Activated CD4-positive, alpha-beta T cell treated with anti-CD3 and anti-CD28 coated beads, Interleukin-2, amount 10 ng/mL, durations not matched to agents 24 days and 14 days (primary cell): ENCODE measurements at places on chromosomes 6 and 20.

GRCh38 chr6:17311595-17312311, 30.6 kb downstream of the RBM24 start:
- no peak for DNase-seq

- DNase-seq, result no peak
Observed at GRCh38 chr6:154782193-154782592, 49.0 kb downstream of the SCAF8 start.

- peak; percentile 41 for DNase-seq
Observed at GRCh38 chr20:20635006-20635405, 77.4 kb downstream of the RALGAPA2 start.

DNA sequence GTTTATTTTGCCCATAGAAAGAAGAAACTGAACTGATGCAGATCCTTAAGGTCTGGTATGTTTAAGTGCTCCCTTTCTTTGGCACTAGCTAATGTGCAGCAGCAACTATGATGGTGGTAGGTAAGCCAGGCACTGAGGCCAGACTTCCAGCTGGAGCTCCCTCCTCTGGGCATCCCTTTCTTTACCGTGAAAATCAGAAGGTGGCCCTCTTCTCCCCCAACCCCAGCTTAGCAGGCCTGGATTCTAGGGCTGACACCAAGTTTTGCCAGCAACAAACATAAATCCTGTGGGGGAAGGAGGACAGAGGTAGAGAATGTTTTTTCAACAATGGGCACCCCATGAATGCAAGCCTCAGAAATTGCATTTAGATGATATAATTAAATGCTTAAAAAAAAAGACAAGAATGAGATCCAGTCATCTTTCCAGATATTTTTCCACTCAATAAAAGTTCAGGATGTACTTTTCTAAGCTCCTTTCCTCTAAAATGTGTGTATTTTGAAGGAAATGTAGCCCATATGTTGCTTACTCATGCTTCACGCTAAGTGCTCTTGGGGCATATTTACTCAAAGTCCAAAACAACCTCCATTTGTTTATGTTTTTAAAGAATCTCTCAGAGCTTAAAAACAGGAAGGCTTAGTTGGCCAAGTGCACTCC, 123.9 kb upstream of the NXT1 start:
- no peak for DNase-seq

GRCh38 chr6:7649037-7649810, 59.2 kb downstream of the SNRNP48 start:
- DNase-seq, result no peak

- DNase-seq, result no peak
Observed at GRCh38 chr20:54115172-54115854, 44.9 kb upstream of the BCAS1 start.

DNA sequence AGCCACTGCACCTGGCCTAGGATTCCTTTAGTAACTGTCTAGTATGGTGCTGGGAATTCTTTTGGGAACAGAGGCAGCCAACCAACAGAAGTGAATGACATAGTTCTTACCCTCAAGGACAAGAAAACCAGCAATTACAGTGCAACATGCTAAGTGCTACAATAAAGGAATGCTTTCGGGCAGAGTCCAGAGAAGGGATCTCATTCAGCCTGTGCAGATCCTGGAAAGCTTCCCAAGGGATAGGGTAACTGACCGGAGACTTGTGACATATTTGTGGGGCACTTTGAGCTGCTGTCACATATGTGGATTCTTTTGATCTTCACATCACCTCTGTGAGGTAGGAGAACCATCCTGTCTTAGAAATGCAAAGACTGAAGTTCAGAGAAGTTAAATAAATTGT, 46.8 kb downstream of the C6orf15 start:
- DNase-seq, result no peak

GRCh38 chr20:43318755-43319297, 129.1 kb upstream of the PTPRT start:
- no peak for DNase-seq

- DNase-seq, result no peak
Observed at GRCh38 chr20:17868151-17868550, 100.4 kb downstream of the SNX5 start.

DNA sequence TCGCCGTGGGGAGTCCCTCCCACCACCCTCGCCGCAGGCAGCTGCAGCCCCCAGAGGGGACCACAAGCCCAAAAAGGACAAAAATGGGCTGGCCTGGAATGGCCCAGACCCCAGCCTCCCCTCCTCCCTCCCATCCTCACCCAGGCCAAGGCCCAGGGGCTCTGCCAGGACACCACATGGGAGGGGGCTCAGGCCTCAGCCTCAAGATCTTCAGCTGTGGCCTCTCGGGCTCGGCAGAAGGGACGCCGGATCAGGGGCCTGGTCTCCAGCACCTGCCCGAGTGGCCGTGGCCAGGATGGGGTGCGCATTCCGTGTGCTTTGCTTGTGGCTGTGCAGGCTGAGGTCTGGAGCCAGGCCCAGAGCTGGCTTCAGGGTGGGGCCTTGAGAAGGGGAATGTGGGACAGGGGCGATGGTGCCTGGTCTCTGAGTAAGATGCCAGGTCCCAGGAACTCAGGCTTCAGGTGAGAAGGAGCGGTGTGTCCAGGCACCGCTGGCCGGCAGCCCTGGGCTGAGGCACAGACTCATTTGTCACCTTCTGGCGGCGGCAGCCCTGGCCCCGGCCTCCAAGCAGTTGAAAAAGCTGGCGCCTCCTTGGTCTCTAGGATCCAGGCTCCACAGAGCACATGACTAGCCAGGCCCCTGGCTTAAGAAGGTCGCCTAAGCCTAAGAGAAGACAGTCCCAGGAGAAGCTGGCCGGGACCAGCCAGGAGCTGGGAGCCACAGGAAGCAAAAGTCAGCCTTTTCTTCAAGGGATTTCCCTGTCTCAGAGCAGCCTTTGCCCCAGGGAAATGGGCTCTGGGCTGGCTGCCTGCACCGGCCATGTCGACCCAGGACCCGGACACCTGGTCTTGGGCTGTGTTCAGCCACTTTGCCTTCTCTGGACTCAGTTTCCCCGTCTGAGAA, 35.2 kb upstream of the MRGBP start:
- no peak for DNase-seq

DNA sequence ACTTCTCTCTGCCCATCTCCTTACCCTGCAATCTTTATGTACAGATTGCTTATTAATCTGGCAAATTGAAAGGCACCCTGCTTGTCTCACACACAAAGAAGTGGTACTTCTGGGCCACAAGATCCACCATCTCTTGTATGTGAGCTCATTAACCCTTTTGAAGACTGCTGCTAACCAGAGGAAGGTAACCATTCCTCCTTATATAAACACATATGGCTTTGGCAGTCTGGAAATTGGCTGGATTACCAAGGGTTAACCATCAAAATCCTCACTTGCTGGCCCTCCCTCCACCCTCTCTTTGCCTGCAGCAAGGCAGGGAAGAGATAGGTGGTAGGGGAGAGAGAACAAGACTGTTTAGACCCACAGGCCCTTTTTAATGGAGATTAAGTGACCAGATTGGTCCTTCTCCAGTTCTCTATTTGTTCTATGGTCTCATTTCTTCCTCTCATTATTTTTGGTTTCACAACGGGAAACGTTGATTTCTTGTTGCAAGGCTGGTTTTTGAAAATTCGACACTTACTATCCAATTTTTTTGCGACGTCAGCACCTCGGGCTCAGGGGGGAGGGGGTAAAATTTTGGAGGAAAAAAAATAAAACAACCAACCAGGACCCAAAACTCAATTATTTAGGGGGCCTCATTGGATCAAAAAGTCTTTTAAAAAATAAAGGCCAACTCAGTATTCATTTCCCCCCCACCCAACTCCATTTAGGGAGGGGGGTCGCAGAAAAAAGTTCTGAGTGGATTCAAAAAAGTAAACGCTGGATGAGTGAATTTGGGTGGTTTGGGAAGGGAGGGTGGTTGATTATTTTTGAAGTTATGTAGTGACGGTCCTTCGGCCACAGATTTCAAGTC, 859 bp downstream of the PPP1R10 start:
- peak; percentile 80 for DNase-seq

DNA sequence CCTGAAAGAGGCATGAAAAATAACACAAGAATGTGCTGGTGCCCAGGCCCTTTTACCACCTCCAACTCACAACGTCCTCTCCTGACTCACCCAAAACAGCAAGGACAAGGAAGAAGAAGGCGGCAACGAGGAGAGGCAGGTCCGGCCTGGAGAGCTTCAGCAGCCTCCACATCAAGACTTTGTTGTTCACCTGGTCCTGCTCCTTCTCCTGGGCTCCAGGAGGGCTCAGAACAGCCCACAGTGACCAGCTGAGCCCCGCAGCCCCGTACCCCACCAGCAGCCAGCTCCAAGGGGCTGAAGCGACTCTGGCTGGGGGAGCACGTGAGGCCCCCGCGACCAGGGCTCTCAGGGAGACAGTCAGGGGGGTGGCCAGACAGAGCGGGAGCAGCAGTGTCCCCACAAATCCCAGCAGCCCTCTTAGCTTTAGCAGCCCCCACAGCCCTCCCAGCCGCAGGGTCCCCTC, 857 bp downstream of the TAP2 start:
- DNase-seq, result peak; percentile 61

- no peak for DNase-seq
Observed at GRCh38 chr6:150528648-150529285, 70.9 kb upstream of the PLEKHG1 start.

GRCh38 chr6:108752733-108753590, 95.3 kb upstream of the ARMC2 start:
- no peak for DNase-seq

GRCh38 chr6:7267466-7268091, 45.4 kb downstream of the SSR1 start:
- DNase-seq, result no peak

DNA sequence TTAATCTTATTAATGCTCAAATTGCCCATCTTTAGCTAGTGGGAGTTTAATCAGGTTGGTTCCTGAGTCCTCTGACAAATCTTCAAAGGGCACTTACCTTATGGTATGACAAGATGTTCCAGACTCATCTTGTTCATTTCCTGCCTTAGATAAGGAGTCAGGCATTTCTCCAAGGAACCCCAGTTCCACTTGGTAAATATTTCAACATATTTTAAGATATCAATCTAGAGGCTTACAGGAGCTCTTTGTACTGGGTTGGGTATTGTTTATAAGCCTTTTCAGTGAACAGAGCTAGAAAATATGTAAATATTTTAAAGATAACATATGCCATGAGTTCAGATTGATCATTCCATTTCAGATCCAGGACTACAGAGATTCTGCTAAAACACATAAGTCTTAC, 159.8 kb downstream of the RCAN2 start:
- DNase-seq, result no peak

DNA sequence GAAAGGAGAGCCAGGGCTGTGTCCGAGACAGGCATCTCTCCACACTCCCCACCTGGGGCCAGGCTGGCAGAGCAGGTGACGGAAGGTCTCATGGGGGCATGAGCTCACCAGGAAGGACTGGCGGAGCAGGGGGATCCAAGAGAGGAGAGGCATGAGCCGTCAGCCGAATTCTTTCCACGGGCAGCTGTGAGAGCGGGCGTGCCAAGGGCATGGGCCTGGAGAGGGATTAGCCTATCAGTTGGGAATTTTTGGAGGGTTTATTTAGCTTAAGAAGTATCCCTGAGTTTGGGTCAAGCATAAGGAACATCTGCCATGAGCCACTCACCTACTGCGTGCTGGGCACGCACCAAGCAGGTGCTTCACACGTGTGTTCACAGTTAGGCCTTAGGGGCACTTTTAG, 60.2 kb upstream of the ZNFX1 start:
- DNase-seq, result no peak

DNA sequence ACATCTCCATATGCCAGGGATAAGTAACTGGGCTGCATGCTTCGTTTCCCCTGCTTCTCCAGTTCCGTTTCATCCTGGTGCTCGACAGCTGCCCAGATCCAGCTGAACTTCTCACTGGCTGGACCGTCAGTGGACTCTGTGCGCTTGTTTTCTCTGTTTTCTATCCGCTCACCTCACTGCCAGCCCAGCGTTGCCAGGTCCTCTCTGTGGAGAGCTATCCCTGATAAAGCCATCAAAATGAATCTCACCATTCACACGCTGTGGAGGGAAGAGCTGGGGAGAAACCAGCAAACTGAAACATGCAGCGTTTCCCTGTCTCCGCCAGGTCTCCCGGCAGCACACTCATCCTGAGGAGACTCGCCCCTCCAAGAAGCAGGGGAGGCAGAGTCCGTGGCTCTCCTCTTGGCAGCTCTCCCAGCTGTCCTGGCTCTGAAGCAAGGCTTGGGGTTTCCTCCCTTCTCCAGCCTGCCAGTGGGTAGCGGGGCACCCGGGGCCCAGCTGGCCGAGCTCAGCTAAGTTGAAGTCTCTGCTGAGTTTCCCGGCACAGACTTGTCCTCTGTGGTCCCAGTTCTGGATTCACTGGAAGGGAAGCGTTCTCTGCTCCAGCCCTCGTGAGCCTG, 160.9 kb downstream of the DTNBP1 start:
- no peak for DNase-seq

GRCh38 chr20:49270177-49270576, 7.7 kb downstream of the ZNFX1 start:
- no peak for DNase-seq

DNA sequence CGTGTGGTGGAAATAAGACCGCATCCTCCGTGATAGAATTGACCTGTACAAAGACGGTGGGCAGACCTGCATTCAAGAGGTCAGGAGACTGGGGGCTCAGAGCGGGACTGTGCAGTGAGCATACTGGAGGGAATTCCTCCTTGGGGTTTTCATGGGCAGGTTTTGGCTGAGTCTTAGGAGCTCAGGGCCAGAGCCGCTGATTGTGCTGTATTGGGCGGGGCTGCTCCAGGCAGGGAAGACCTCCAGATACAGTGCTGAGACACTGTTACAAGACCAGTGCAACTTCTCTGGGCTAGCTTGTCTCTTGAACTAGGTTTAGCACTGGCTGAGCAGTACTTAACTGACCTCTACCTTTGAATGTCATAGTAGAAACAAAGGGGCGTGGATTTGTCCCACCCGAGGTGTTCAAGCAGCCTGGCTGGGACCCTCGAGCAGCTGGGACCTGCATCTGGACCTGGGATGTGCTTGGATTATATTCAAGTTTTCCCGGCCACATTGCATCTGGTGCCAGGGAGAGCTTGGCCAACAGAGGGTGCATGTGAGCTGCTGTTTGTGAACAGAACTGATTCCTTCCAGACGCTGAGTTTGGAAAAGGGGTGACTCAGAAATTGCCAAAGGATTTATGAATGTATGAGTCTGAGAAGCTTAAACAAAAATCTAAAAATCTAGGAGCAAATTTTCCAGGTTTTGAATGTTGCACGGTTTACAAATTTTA, 33.4 kb upstream of the SLC22A1 start:
- no peak for DNase-seq

DNA sequence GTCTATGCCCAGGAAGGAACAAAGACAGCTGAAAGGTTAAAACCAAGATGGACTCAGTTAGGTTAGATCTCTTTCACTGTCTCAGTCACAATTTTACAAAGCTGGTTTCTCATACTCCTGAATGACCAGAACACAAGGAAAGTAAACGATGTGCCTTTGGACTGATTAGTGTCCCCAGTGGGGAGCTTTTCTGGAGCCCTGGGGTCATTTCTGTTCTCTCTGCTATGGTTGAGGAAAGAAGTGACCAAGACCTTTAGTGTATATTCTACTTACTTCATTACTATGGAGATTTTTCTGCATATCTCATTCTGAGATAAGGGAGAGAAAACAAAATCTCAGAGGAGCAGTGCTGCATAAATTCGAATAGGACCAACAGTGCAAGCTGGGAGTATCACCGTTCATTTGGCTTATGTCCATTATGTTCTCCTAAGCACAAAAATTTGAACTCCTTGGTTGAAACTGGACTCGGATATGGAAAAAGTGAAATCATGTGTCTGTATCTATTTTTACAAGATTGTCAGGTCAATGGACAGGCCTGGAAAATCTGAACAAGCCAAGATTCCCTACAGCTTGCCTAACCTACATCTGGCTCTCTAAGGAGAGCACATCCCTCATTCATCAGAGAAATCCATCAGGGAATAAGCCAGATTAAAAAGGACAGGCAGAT, 34.4 kb upstream of the ENPP1 start:
- DNase-seq, result no peak

GRCh38 chr6:142943711-142944123, 1.3 kb downstream of the HIVEP2 start:
- DNase-seq, result peak; percentile 85

- peak; percentile 53 for DNase-seq
Observed at GRCh38 chr6:166903500-166903899, 52.9 kb downstream of the RNASET2 start.
